HT-29 (cell line): ENCODE measurements at places on chromosomes 6 and 20.

- no peak for DNase-seq
Measured at GRCh38 chr6:37558168-37558567, 58.5 kb upstream of the CCDC167 start.

GRCh38 chr6:34958734-34959133, 69.7 kb downstream of the ANKS1A start:
- DNase-seq = no peak

DNA sequence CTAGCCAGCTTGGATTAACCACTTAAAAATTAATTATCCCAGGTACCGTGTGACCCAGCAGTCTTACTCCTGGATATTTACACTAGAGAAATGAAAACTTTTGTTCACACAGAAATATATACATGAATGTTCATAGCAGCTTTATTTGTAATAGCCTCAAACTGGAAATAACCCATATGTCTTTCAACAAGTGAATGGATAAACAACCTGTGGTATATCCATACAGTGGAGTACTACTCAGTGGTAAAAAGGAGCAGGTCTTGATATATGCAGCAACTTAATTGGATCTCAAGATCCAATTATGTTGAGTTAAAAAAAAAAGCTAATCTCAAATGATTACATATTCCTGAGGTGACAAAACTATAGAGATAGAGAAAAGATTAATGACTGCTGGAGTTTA, 381.4 kb downstream of the CDKAL1 start:
- DNase-seq = no peak

DNA sequence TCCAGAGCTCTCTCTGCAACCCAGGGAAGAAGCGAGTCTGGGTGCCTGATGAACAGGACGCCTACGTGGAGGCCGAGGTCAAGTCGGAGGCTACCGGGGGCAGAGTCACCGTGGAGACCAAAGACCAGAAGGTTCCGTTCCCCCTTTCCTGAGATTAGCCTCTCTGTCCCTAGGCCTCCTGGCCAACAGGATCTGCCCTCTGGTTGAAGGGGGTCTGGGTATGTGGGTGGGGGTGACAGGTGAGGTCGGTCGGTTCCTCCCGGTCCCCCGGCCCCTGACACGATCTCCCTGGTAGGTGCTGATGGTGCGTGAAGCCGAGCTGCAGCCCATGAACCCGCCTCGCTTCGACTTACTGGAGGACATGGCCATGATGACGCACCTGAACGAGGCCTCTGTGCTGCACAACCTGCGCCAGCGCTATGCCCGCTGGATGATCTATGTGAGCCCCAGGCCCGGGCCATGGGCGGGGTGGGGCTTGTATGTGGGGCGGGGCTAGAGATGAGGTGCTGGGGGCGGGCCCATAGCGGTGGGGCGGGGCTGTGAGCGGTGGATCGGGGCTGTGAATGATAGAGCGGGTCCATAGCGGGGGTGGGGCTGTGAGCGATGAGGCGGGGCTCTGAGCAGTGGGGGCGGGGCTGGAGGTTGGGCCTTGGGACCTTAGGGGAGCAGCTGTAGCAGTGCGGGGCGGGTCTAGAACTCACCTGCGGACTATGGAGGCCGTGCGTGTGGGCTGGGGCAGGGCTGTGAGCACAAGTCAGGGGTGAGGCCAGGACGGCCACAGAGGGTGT, 23.9 kb downstream of the MYH7B start:
- no peak for DNase-seq

- DNase-seq = no peak
Measured at GRCh38 chr6:137005073-137005472, 39.7 kb downstream of the IL20RA start.

DNA sequence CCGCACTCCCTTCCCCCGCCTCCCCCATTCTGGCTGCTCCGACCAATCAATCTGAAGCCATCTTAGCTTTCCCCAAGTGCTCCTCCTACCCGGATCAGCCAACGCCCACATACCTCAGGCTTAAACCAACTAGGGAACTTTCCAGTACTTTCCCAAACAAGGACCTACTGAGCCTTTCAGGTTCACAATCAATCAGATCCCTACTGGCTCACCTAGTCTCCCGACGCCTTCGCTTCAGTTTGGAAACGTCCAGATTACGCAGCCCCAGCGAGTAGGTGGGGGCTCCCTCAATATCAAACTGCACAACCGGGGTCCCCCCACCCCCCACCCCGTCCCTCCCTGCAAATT, 432 bp downstream of the HSPA1L start:
- peak; percentile 96 for DNase-seq

DNA sequence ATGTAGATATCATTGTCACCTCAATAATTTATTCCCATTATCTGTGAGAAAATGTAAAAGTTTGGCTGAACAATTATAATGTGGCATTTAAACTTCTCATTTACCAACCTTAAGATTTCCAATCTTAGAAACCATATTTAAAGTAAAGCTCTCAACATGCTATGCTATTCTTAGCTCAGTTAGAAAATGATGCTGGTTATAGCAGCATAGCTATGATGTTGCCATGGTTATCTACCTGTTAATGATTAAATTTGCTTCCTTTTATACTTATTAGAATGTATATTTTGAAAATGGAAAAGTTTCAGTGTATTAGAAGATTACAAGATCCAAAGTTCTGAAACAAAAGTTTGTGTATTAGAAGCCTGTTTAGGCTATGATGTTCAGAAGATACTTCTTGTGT, 110.1 kb downstream of the GPR63 start:
- DNase-seq = no peak

DNA sequence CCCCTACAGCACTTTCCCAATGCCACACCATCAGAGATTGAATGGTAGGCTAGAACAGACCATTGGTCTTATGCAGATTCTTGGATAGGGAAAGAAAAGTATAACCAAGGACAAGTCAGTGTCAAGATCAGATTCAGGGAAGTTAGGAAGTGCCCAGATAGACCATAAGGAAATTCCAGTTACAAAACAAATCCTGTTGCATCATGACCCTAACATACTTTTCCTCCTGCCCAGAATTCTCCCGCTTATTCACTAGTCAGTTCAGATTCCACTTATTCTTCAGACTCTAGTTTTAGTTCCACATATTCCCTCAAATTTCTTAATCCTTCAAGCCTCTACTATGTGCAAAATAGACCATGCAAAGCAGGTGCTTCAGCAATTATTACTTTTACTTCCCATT, 20.7 kb downstream of the METTL24 start:
- DNase-seq = no peak

- DNase-seq = no peak
Measured at GRCh38 chr6:146909376-146909775, 294.8 kb upstream of the STXBP5 start.

GRCh38 chr6:140285471-140285870, 911.0 kb upstream of the CITED2 start:
- DNase-seq = no peak

DNA sequence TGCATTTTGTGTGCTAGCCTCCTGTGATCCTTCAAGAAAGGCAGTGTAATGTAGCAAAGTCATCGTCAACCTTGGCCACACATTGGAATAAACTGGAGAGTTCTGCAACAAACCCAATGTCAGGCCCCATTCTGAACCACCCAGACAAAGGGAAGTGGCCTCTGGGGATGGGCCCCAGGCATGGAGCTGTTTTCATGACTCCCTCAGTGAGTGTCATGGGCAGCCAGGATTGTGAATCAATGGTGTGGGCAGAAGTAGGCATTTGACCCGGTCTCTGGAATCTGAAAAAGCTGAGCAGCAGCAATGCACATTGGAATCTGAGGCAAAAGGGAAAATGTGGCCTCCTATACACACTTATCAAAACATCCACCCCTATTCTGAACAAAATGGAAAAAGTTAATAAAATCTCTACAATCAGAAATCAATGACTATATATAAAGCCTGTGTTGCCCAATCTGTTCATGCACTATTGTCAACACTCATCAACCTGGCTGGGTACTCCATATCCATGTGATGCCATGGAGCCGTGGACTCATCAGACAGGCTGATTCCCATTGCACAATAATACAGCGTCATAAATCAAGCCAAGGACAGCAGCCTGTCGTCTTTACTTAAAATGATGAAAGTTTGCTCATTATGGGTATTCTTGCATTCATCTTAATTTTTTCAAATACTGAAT, 134.9 kb upstream of the STMND1 start:
- no peak for DNase-seq

GRCh38 chr6:126388104-126388598, 48.2 kb downstream of the CENPW start:
- DNase-seq = no peak

GRCh38 chr6:90478278-90478677, 108.6 kb downstream of the MAP3K7 start:
- DNase-seq = no peak

DNA sequence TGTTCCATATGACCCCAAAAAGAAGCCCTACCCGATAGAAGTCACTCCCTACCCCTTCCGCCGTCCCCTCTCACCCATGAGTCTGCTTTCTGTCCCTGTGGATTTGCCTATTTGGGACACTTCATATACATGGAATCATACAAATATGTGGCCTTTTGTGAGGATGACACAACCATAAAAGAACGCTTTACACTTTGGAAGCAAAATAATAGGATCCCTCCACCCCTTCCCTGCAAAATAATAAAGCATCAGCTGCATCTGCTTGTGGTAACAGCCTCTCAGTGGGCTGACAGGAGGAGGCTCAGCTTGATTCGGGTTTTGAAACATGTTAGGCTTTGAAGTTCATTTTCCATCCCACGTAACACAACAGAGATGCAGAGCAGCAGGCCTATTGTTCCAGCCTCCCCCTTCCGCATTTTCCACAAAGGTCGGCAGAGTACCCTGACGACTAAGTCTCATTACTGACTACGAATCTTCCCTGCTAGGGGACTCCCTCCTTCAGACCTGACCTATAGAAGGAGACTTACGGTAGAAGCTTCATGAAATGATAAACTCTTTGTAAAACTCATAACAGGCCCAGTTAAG, 99.1 kb downstream of the ALDH8A1 start:
- DNase-seq = no peak

GRCh38 chr20:51034988-51035656, 12.2 kb upstream of the KCNG1 start:
- no peak for DNase-seq

DNA sequence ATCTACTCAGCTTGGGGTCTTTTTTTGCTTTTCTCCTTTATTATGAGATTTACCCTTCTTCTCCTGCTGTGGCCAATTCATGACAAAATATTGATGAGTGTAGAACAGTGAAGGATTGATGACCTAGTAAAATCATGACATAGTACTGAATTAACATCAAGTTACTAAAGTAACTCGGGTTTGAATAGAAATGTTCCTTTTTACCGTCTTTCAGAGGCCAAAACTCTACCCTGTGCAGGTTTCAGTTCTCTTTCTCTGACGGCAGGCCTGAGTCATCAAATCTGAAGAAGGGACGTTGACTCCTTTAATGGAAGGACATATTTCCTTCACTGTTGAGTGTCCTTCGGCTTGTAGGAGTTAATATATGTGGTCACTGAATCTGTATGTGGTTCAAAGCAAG, 80.7 kb downstream of the RREB1 start:
- no peak for DNase-seq

- DNase-seq = no peak
Measured at GRCh38 chr6:134875367-134875766, 74.5 kb downstream of the ALDH8A1 start.

GRCh38 chr6:136564180-136564579, 14.0 kb upstream of the MAP7 start:
- DNase-seq = no peak

DNA sequence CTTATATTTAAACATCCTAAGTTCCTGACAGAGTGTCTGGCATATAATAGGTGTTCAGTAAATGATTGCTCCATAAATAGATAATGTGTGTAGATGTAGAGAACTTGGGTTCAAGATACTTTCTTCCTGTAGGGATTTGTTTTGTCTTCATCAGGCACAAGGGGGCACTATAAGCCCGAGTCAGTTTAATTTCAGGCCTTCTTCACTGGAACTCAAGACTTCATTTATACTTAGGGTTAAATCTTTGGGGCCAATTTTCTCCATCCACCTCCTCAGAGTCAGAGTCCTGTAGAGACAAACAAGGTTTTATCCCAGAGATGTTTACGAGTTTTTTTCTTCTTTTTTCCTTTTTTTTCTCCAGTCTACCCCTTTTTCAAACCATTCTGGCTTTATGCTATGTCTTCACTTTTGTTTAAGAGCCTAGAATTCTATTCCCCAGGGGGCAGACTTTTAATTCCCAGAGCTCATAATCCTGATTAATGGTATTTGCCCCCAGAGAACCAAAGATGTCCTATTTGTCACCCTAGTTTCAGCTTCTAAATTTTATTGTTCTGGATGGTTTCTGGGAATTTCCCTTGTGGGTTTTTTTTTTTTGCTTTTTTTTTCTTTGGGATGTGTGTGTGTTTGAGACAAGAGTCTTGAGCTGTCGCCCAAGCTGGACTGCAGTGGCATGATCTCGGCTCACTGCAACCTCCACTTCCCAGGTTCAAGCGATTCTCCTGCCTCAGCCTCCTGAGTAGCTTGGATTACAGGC, 88.4 kb downstream of the HFE start:
- DNase-seq = peak; percentile 80

GRCh38 chr6:80434691-80435350, 328.4 kb downstream of the BCKDHB start:
- no peak for DNase-seq

DNA sequence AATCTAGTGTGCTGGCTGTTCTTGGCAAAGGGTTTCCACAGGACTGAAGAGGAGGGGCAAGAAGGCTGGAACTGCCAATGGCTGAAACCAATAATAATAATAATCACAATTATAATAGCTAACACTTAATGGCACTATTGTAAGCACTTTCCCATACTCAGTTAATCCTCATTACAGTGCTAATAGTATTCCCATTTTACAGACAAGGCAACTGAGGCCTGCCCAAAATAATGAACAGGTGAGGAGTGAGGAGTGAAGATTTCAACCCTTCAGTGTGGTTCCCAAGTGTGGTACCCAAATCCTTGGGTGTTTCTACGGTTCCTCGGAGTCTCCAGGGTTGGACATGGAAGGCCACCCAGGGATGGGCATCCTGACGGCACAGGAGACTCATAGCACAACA, 69.9 kb downstream of the TRERF1 start:
- no peak for DNase-seq

GRCh38 chr6:133312006-133312405, 70.8 kb downstream of the EYA4 start:
- DNase-seq = no peak

- peak; percentile 86 for DNase-seq
Measured at GRCh38 chr6:54718541-54719023, 128.0 kb upstream of the FAM83B start.

DNA sequence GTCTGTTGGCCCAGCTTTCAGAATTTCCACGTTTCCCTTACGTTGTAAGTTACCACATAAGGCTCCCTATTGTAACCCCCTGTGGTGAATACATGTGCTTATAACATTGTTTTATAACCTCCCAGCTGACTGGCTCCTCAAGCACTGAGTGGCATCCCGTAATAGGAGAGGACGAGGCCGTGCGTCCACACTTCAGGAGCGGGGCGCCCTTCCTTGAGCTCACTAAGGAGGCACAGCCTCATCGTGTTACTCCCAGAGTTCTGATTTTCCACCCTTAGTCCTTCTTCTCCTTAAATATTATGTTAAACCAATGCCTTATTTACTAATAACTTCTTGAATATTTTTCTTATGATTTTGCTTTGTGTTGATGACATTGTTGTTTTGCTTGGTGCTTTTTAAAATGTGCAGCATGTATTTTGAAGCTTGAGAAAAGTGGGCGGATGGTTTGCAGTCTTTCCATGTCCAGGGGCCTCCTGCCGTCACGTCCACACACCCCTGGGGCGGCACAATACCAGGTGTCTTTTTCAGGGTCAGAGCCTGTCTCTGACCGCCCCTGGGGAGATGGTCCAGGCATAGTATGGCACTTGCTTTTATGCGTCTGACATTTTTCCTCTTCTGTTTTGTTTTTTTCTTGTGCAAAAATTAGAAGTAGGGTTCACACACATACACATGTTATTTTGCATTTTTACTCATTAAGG, 181.8 kb downstream of the DLL1 start:
- DNase-seq = no peak
